ENCODE measurements at places on chromosomes 12 and 14. TPM values are rescaled to one million over a fixed set of nuclear protein-coding genes. Genes with fewer than 3 reads are reported as not detected.

SALL2 gene
- 3.0 TPM for total RNA-seq

LBHD2 gene
- not detected for total RNA-seq

NELL2 gene
- 10.1 TPM for total RNA-seq

CYP46A1 gene
- total RNA-seq, result 2.6 TPM

CD69 gene
- total RNA-seq, result 7.4 TPM

GRCh38 chr12:13121568-13121967, 18.1 kb upstream of the GSG1 start:
- DNase-seq, result no peak

DNA sequence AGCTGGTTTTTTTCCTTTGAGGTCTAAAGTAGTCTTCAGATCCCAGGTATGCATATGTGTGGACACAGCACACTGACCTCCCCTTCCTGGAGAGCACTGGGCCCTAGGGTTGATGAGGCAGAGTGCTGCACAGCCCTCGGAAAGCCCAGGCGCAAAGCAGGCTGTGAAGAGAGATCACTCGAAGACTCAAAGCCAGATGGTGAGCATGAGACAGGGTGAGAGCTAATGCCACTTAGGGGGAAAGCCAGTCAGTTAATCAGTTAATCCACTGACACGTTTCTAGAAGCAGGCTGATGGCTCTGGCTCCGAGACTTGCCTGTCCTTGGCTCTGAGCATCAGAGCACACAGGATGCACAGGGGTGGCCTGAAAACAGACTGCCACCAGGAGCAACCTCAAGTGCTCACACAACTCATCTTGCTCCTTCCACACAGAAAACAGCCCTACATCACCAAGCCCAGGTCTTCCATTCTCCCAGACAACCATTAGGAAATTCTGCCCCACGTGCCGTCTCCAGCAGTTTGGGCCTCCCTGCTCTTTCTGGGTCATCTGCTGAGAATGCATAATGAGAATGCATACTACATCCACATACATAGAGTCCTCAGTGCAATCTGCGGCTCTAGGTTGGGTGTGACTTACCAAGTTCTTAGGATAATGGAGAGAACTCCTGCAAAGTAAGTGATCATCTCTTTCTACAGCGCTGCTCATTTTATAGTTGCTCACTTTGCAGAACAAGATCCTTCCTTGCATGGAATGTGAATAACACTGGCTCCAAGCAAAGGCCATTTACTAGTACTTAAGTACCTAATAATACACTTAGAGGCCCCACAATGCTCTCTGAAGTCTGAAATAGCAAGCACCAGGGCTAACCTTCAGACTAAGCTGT, 12.0 kb downstream of the AQP6 start:
- no peak for DNase-seq

- no peak for DNase-seq
Measured at GRCh38 chr14:105527381-105527825, 1.0 kb downstream of the TMEM121 start.

- no peak for DNase-seq
Measured at GRCh38 chr12:75960086-75960910, 71.3 kb downstream of the PHLDA1 start.

- DNase-seq, result no peak
Measured at GRCh38 chr14:99733211-99733539, 49.1 kb downstream of the CYP46A1 start.

- DNase-seq, result no peak
Measured at GRCh38 chr12:41467591-41468325, 279.6 kb downstream of the PDZRN4 start.

DNA sequence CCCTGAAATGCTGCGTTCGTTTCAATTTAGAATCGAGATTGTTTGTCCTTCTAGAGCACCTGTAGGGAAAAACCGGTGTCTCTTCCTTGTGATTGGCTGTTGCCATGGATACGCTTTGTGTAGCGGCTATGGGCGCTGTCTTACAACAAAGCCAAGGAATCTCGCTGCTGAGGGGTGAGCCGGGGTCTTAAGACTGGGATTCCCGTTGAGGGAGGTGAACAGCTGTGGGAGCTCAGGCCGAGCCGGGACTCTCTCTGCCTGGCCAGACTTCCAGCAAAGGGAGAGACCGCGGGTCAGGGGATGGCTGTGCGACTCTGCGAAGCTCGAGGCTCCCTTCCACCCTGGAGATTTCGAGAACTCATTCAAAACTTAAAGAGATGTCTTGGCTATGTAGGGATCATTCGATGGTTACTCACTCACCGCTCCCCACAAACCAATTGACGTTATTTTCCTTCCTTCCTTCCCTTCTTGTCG, at the start of the genes LRRIQ1 and TSPAN19:
Gene LRRIQ1 (plus strand): TSS at position 118 of the 474 bp plus-strand sequence. CDS start 1,826 bp downstream, outside the sequence.
Gene TSPAN19 (minus strand): TSS at position 44 of the 474 bp plus-strand sequence. CDS start 6,331 bp downstream, outside the sequence.
- peak; percentile 61 for DNase-seq

DNA sequence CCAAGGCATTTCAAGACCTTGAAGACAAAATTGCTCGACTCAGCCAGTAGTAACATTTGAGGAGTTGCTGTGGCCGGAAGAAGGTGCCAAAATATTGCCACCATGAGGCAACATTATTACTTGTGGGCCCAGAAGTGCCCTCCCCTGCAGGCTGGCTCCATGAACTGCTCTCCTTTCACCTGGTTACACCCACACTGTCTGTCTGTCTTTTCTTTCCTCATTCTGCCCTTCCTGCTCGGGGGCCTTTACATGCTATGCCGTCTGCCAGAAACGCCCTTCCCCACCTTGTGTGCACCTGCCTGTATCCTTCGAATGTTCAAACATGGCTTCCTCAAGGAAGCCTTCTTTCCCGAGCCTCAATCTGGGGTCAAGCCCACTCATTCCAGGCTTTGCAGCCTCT, 224.2 kb upstream of the DIO3 start:
- DNase-seq, result no peak

GRCh38 chr12:6266971-6267721, 43.3 kb upstream of the PLEKHG6 start:
- no peak for DNase-seq

DNA sequence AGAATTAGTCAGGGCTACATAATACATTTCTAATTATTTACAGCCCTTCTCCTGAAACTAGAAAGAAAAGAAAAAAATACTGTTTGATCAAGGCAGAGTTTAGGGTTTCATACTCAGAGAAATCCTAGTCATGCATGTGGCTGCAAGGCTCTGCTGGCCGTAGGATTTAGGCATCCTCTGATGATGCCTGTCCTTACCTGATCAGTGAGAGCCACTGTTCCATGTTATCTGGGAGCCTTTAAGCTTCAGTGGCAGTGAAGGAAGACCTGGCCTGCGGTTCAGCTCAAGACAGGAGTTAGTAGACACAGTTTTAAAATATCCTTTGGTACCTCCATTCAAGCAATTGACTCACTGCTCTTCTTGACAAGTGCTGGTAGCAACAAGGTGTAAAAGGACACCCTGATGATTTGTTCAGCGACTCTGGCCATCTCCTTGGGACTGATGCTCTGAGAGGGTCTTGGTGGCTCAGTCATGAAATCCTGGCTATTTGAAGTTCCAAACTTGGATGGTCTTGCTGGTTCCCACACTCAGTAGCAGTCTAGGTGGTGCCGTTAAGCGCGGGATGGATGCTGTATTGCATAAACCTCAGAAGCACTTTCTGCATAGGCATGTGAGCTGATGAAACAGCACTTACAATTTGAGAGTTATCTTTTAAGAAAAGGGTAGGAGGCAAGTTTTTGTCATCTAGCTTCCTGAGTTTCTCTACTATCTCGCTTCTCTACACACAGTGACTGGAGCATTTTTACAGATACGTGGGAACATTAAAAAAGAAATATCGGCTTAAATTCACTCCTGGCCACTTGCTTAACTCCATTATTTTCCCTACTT, 162.0 kb downstream of the SAMD4A start:
- no peak for DNase-seq

- no peak for DNase-seq
Measured at GRCh38 chr12:3216097-3216496, 138.9 kb downstream of the TSPAN9 start.

DNA sequence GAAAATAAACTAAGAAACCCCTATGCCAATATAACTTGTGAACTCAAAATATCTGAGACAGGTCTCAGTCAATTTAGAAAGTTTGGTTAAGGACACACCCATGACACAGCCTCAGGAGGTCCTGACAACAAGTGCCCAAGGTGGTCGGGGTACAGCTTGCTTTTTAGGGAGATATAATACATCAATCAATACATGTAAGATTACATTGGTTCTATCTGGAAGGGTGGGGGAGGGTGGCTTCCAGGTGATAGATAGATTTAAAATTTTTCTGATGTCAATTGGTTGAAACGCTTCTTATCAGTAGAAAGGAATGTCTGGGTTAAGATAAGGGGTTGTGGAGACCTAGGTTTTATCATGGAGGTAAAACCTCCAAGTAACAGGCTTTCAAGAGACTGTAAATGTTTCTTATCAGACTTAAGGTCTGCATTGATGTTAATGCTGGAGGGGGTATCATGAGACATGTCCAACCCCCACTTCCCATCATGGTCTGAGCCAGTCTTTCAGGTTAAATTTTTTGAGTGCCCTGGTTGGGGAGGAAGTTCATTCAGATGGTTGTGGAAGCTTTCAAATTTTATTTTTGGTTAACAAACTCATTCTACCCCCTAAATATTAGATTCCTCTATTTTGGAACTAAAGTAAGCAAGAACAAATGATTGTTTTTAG, 82.0 kb upstream of the RASSF8 start:
- no peak for DNase-seq

GRCh38 chr14:95611293-95611880, 74.8 kb upstream of the TCL1B start:
- DNase-seq, result peak; percentile 20

Measured in breast epithelium (tissue), 4 donors.